ENCODE measurements at places on chromosomes 2 and 18. TPM values are rescaled to one million over a fixed set of nuclear protein-coding genes. Genes with fewer than 3 reads are reported as not detected.
A peak's percentile ranks its signal among the peaks of the same experiment; 100 is the strongest.

DNA sequence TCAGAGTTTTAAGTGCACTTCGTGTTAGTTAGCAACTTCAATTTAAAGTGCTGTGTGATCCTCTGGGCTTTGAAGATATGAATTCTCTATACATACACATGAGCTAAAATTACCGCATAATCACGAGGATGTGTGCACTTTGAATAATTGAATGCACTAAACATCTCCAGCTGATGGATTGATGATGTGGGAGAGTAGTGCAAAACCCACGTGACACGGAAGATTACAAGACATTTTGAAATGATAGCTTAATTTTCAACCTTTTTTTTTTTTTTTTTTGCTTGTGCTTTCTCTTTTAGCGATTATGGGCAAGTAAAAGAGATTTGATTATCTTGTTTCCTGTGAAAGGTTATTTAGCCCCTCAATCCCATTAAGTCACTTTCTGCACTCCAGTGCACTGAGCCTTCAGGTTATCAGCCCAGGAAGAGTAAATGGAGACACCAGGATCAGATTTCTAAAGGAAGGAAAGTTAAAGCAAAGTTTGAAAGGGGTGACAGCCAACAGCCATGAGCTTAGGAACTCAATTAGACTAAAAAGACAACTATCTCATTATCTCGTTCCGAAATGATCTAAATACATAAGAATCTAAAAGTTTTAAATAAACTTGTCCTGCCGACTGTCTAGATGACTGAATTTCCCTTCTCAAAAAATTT is 81.6 kb downstream of the CDK15 start:
- no peak for DNase-seq

DNA sequence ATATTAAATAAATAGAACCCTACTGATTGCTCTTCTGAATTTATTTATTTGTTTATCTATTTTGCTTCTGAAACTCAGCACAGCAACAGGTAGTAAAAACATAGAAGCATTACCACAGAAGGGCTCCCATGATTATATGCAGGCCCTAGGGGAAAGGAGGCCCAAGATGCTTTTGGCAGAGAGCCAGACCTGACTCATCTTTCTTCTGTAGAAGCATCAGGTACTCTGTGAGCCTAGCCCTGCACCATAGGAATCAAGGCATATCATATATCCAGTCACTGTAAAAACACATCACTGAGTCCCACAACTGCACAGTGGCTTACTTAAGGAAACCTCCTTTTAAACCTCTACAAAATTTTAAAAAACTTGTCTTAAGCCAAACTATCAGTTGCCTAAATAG is 1.8 kb downstream of the SCN9A start:
- no peak for DNase-seq

GRCh38 chr2:46082531-46083485 is 214.4 kb upstream of the EPAS1 start:
- no peak for DNase-seq

- DNase-seq = no peak
Measured at GRCh38 chr18:11752116-11752911, 63.2 kb downstream of the GNAL start.

GRCh38 chr18:28831908-28832307 is 655.0 kb upstream of the CDH2 start:
- no peak for DNase-seq

DNA sequence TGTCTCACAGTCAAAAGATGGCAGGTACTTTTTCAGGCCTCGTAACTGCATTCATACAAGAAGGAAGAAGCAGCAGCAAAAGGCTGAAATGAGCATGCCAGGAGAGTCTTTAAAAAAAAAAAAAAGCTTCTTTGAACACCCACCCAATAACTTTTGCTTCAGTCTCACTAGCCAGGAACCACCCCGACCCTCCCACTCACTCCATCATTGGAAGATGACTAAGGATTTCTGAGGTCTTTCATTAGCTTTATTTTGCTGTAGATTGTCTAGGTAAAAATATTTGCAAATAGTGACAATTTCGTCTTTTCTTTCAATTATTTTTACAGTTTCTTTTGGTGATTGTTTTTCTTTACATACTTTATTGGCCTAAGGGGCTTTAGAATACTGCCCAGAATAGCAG is 37.9 kb downstream of the RBBP8 start:
- no peak for DNase-seq

The DLGAP1 gene
- polyA plus RNA-seq = 6.1 TPM

The NT5C1B gene
- 1.0 TPM for polyA plus RNA-seq

DNA sequence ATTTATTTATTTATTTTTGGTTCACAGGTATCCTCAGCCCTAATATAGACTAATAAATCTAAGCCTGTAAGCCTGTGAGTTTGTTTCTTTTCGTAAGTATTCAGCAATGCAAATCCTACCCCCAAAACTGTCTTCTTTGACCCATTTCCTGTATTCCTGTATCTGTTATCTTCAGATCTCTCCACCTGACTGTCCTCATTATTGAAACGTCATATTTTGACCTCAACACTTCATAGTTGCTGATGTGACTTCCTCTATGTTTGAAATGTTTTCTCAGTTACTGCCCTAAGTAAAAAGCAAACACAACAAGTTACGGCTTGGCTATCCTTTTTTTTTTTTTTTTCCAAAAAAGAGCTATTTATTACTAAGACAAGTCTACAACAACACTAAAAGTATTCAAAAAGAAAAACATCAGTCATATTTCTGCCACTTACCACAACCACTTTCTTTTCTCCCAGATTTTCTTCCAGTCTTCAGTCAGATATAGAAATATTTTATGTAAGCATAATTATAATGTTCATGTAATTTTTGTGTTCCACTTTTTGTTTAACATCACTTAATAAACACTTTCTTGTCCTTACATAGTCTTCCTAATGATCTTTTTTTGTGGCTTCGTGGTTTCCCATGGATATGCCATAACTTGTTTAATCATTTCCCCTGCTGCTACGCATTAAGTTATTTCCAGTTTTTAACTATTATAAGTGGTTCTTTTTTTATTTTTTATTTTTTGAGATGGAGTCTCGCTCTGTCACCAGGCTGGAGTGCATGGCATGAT is 45.0 kb upstream of the EML4 start:
- no peak for DNase-seq

DNA sequence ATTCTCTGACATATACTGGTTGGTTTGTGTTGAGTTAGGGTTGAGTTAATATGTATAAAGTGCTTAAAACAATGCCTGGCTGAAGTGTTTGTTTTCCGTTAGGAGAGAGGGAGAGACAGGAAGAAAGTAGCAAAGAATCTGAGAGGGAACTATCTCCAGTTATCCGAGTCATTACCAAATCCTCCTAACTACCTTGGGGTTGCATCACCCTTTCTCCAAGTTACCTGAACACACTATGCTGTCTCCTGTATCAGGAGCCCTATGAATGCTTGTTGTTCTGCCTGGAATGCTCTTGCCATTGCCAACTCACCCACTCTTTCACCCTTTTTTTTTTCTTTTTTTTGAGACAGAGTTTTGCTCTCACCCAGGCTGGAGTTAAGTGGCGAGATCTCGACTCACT is 47.9 kb upstream of the ITGAV start:
- no peak for DNase-seq

- DNase-seq = no peak
Measured at GRCh38 chr2:41711736-41712135, 336.1 kb upstream of the PKDCC start.

DNA sequence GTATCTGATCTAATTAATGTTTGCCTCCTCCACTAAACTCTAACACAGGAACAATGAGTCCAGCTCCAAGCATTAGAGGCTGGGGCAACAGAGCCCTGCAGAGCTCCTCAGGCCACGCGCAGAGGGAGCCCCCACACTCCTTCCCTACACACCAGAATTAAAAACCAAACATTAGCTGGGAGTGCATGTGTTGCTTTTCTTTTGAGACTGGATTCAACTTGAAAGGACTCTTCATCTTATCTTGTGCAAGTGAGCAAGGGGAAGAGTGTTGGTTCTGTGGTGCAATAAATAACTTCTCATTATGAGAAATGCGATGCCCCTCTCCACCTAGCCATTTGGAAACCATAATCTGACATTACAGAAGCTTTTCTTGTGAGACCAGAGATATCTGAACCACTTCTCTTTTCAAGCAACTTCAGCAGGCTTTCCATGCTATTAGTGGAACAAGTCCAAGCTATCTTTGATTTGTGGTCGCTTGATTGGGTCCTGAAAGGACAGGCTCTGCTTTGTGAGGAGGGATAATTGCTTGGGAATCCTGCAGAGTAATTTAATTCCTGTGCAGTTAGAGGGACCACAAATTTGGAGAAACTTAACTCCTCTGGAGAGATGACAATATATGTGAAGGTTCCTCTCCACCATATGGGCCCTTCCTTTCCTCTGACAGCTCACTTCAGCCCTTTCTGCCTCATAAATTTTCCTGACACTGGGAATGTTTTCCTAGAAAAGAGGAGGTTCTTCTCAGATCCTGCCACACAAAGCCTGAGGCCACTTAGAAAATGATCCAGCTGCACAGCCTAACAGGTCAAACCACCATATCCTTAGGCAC is 112.5 kb downstream of the ATL2 start:
- peak; percentile 90 for DNase-seq

- no peak for DNase-seq
Measured at GRCh38 chr18:34993289-34993688, 47.9 kb upstream of the MAPRE2 start.

DNA sequence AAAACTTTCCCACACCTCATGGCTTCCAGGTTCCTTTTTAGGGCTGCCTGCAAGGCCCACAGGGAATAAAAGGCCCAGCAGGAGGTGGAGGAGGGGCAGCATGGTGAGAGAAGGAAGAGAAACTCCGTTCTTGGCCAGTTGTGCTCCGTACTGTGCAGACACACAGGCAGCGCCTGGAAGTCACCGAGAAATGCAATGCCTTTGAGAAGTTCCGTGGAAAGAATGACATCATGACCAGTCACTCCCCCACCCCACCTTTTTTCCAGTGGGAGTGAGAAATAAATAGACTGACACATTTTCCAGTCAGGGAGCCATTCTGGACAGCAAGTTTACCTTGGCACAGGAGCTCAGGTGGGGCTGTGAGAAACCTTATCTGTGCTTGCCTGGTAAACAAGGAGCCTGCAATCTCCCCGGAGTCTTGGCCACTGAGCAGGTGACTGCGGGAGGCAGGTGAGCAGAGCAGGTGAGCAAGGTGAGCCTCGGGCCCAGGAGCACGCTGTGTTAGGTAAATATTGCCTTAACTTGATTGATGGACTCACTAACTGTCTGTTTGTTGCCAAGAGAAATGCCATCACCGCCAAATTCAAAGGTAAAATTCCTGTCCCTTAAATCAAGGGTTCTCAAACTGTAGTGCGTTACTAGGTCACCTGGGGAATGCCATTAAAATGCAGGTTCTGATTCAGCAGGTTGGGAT is 13.5 kb upstream of the LBH start:
- DNase-seq = no peak

DNA sequence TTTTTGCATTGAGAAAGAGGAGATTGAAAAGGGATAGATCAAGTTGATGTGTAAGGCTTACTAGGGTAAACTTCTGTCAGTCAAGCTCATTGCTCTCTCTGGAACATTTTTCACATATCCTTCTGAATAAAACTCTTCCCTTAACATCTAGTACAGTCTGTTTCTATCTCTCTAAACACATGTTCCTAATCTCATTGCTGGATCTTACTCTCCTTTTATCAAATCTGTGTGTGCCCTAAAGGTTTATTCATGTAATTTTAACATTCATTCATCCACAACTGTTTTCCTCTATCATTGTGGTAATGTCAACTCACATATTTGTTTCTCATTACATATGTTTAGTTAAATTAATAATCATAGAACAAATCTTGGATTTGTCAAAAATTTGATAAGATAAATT is 277.9 kb upstream of the GULP1 start:
- no peak for DNase-seq

The CKAP2L gene
- 12.7 TPM for polyA plus RNA-seq

Measured in renal cortex interstitium (tissue), 15 donors.